Gastroesophageal sphincter (tissue), 4 donors: ENCODE measurements at places on chromosomes 12 and 14.
A peak's percentile ranks its signal among the peaks of the same experiment; 100 is the strongest.

DNA sequence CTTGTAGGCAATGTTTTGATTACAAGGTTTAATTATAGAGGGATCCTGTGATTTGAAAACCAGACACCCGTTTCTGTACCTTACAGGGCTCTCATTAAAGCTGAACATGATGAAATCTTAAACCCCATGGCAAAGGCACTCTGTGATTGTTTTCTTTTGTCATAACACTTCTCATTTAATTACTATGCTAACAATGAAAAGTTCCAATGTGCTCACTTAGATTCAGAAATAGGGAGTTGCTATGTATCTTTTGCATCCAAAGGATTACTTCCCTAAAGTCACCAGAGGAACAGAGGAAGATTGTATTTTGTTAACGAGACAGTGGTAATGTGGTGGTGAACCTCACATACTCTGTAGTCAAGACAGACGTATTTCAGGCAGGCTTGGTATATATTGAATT, 81.5 kb upstream of the MYF6 start:
- no peaks in the 10 kb centered on the region for H3K36me3 ChIP-seq
- H3K27ac ChIP-seq: peak overlapping the region; percentile 58
- no peak for ATAC-seq

DNA sequence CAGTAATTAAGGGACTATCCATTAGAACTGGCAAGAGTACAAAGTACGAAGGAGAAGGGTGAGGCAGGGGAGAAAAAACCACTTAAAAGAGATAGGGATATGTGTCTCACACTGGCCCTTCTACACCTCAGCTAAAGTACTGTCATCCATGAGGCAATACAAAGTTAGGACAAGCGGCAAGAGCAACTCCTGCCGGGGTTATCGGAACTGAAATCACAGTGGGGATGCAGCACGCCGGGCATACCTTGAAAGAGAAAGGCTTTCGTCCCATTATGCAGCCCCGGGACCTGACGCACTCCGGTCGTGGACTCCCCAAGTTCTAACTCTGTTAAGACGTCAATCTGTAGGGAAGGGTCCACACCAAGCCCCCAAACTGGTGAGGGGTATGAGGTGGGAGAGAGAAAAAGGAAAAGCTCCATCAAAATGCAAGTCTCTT, 1.1 kb downstream of the NELL2 start:
- no peak overlapping the region for H3K27ac ChIP-seq
- H3K4me3 ChIP-seq: peak overlapping the region; percentile 41
- no peak for ATAC-seq
- H3K27me3 ChIP-seq: peaks cover 75% of the 10 kb centered on the region
- no peaks in the 10 kb centered on the region for H3K36me3 ChIP-seq

DNA sequence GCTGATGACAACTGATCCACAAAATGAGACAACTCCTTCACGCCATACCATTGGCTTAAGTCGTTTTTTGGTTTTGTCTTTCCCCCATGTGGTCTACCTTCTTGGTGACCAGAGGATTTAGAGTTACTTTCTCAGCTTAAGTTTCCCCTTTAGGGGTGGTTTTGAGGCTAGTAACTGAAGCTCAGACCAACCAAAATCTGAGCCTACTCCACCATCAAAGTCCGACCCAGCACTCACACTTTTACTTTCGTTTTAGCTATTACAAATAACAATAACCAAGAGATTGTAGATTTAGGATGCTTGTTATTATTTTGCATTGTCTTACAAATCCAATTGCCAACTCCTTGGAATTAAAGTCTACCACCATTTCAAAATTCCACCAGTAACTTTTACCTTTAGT, 130.6 kb upstream of the MDM1 start:
- H3K36me3 ChIP-seq: no peaks in the 10 kb centered on the region
- H3K27me3 ChIP-seq: no peaks in the 10 kb centered on the region
- H3K4me1 ChIP-seq: no peaks in the 10 kb centered on the region
- no peak overlapping the region for H3K4me3 ChIP-seq
- ATAC-seq: no peak

GRCh38 chr12:14802721-14803010, 612 bp downstream of the WBP11 start:
- no peaks in the 10 kb centered on the region for H3K4me1 ChIP-seq
- no peaks in the 10 kb centered on the region for H3K36me3 ChIP-seq

GRCh38 chr12:83185241-83185640, 498.5 kb downstream of the TMTC2 start:
- ATAC-seq: no peak
- no peaks in the 10 kb centered on the region for H3K36me3 ChIP-seq
- H3K27me3 ChIP-seq: no peaks in the 10 kb centered on the region
- H3K4me3 ChIP-seq: no peak overlapping the region

DNA sequence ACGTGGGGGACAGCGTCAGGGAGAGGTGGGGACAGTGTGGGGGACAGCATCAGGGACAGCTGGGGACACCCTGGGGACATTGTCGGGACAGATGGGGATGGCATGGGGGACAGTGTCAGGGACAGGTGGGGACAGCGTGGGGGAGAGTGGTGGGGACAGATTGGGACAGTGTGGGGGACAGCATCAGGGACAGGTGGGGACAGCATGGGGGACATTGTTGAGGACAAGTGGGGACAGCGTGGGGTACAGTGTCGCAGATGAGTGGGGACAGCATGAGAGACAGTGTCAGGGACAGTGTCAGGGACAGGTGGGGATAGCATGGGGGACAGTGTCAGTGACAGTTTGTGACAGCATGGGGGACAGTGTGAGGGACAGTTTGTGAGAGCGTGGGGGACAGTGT, 240.9 kb downstream of the TMEM121 start:
- no peak overlapping the region for H3K27ac ChIP-seq
- H3K27me3 ChIP-seq: no peaks in the 10 kb centered on the region
- H3K4me3 ChIP-seq: no peak overlapping the region
- no peaks in the 10 kb centered on the region for H3K36me3 ChIP-seq
- H3K4me1 ChIP-seq: no peaks in the 10 kb centered on the region

- H3K36me3 ChIP-seq: no peaks in the 10 kb centered on the region
- H3K27ac ChIP-seq: no peak overlapping the region
- no peak for ATAC-seq
- H3K27me3 ChIP-seq: no peaks in the 10 kb centered on the region
Observed at GRCh38 chr14:62604524-62604923, 440.7 kb downstream of the KCNH5 start.

DNA sequence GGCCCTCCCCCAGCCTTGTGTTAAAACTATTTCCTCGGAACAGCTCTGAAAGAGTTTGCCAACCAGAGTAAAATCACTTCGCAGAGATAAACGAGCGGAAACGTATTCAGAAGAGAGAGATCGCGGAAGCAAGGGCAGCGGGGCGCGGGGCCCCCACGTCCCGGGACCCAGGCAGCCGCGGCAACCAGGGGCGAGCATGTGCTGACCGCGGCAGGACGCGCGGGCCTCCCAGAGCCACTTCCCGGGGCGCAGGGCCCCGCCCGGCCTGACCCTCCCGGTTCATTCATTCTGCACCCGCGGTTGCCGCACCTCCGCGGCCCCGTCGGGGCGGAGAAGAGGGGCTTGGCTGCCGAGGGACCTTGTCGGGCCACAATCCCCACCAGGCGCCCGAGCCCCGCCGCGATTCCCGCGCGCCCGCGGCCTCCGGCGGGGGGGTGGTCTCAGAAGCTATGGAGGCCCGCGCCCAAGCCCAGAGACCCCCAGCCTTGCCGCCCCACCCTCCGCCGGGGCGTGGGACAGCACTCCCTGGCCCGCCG, 598 bp downstream of the UBE2N start:
- peaks cover 11% of the 10 kb centered on the region for H3K4me1 ChIP-seq
- no peaks in the 10 kb centered on the region for H3K27me3 ChIP-seq
- no peak for ATAC-seq

DNA sequence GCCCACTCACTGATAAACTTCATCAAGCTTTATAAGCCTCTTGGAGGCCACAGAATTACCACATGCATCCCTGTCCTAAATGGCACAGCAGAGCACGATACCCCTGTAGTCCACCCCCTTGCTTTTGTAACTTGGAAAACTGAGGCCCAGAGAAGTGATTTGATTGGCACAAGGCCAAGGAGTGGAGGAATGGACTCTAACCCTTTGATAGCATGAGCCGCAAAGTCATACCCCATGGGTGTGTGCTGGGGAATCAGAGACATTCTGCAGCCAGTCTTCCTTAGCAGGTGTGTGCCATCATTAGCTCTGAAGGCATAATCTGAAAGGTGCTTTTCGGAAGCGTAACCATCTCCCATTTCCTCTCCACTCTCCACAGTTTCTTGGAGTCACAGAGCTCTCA, 28.5 kb upstream of the PWP1 start:
- no peak overlapping the region for H3K4me3 ChIP-seq
- H3K36me3 ChIP-seq: no peaks in the 10 kb centered on the region
- peaks cover 11% of the 10 kb centered on the region for H3K27me3 ChIP-seq
- no peaks in the 10 kb centered on the region for H3K4me1 ChIP-seq
- H3K27ac ChIP-seq: no peak overlapping the region

GRCh38 chr14:54480830-54481562, 7.8 kb downstream of the GMFB start:
- no peak overlapping the region for H3K4me3 ChIP-seq
- no peak overlapping the region for H3K27ac ChIP-seq
- H3K36me3 ChIP-seq: no peaks in the 10 kb centered on the region
- no peaks in the 10 kb centered on the region for H3K4me1 ChIP-seq
- H3K27me3 ChIP-seq: no peaks in the 10 kb centered on the region

DNA sequence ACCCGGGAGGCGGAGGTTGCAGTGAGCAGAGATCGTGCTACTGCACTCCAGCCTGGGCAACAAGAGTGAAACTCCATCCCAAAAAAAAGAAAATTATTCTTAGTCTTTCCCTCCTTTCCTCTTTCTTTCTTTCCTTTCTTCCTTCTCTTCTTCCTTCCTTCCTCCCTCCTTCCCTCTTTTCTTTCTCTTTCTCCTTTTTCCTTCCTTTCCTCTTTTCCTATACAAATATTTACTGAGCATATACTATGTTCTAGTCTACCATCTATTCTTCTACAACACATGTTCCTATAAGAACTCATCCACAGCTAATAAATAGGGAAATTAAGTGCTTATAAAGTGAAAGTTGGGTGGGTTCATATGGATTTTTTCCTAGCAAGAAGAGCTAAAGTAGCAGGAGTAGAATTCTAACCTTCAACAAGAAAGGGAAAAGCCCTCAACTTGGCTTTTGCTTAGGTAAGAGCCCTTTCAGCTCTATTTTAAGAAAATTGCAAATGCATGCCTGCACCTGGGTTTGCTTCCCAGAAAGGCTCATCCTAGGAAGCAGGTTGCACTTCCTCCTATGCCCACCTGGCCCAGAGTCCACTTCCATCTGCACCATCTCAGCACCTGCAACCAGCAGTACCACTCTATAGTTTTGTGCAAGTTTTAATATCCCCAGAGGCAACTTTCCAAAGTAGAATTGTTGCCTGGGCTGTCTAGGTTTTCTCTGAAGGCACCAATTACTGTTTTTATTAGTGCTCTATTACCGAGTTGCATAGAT, 122.0 kb upstream of the CCND2 start:
- no peaks in the 10 kb centered on the region for H3K36me3 ChIP-seq
- ATAC-seq: no peak

DNA sequence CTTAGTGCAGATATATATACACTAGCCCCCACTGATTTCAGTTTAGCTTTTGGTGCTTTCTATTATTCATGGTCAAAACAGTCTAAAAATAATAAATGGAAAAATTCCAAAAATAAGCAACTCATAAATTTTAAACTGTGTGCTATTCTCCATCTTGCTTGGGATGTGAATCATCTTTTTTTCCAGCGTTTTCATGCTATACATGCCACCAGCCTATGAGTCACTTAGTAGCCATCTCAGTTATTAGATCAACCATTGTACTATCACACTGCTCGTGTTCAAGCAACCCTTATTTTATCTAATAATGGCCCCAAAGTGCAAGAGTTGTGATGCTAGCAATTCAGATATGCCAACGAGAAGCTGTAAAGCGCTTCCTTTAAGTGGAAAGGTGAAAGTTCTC, 73.9 kb upstream of the KRR1 start:
- H3K4me1 ChIP-seq: no peaks in the 10 kb centered on the region
- H3K27me3 ChIP-seq: no peaks in the 10 kb centered on the region
- no peak for ATAC-seq
- no peaks in the 10 kb centered on the region for H3K36me3 ChIP-seq
- H3K27ac ChIP-seq: no peak overlapping the region

DNA sequence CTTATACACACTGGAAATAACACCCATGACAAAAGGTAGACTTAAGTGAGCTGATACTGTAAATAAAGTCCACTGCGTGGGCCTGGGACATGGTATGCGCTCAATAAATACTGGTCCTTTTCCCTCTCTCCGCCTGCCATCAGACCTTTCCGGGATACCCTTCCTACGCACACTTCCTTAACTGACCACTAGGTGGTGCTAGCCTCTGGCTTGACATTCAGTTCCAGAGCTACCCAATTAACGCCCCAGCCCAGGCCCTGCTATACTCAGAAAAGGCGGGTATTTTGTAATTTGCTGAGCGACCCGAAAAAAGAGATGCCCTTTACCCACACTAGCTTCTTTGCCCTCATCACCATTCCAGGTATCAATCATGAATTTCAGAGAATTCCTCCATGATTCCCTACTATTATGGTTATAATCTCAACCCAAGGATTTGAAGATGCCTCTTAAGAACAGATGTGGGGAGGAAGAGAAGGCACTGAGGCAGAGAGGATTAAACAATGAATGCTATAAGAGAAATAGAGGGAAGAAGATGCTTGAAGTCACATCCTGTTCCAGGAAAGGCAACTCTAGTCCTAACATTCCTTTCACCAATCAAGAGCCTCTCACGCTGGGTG, 3.9 kb upstream of the LRP1 start:
- no peak overlapping the region for H3K27ac ChIP-seq
- ATAC-seq: no peak
- H3K36me3 ChIP-seq: no peaks in the 10 kb centered on the region
- H3K4me3 ChIP-seq: no peak overlapping the region
- H3K27me3 ChIP-seq: no peaks in the 10 kb centered on the region
- H3K4me1 ChIP-seq: no peaks in the 10 kb centered on the region

- H3K4me1 ChIP-seq: no peaks in the 10 kb centered on the region
- no peaks in the 10 kb centered on the region for H3K27me3 ChIP-seq
- peaks cover 22% of the 10 kb centered on the region for H3K36me3 ChIP-seq
- no peak overlapping the region for H3K27ac ChIP-seq
- ATAC-seq: no peak
Observed at GRCh38 chr12:111975161-111975931, 37.6 kb downstream of the TMEM116 start.

GRCh38 chr14:36012621-36013020, 163.9 kb downstream of the PTCSC3 start:
- H3K36me3 ChIP-seq: no peaks in the 10 kb centered on the region
- H3K4me1 ChIP-seq: no peaks in the 10 kb centered on the region

GRCh38 chr12:40505327-40505726, 186.9 kb upstream of the CNTN1 start:
- H3K27me3 ChIP-seq: no peaks in the 10 kb centered on the region
- no peak overlapping the region for H3K4me3 ChIP-seq
- no peak for ATAC-seq
- no peaks in the 10 kb centered on the region for H3K36me3 ChIP-seq
